ENCODE measurements at places on chromosomes 4 and X.

DNA sequence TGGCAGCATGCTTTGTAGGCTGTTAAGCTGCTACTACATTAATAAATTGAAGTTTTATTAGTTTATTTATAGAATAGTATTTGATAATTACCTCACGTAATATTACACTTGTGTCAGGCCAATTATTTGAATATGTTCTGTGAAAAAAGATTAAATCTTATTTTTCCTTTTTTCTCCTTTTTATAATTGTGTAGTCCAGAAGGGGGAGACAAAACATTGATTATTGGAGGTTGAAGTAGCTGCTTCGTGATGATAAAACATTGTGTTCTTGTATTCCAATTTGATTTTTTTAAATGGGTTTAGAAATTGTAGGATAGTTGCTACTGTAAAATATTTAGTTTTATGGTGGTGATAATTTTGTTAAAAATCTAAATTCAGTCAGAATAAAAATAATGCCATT is 85.7 kb downstream of the DIAPH2 start:
- no peak for DNase-seq

DNA sequence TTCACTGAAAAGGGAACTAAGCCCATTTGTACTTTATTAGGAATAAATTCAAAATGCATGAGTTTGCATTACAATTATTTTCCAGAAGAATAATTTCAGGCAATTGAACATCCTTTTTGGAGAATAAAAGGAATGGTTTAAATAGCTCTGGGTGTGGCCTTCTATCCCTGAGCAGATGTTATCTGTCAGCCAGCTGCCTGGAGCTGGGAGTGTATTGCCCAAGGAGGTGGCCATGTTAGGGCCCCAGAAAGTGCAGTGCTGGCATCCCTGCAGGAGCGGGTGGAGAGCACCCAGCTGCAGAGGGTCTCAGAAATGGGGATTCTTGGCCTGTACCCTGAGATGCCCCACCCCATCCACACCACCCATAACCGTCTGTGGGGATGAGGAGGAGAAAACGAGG is 21.6 kb upstream of the VEGFD start:
- DNase-seq, result no peak

DNA sequence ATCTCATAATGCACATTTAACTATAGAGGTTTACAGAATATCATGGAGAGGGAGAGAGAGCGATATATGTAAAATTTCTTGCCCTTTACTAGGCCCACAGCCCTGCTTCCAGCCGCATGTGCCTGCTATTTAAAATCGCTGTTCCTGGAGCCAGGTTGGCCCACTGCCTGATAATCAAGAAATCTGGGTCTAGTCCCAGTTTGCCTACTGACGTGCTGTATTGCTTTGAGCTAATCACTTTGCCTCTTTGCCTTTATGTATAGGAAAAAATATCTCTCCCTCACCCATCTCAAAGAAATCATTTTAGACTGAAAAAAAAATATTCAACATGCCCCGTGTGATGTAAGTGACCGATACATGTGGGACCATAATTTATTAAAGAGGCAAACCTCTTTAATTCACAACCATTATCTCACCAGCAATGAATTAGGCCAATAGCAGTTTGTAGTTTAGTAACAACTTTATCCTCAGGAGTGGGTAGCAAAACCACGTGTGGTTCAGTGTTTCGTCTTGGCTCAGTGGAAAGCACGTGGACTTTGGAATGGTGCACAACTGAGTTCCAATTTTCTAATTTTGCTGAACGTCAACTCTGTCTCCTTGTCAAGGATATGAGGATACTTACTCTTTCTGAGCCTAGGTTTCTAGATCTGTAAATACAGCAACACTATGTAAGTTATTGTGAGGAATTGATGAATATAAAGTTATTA is 62.6 kb downstream of the GRXCR1 start:
- no peak for DNase-seq

DNA sequence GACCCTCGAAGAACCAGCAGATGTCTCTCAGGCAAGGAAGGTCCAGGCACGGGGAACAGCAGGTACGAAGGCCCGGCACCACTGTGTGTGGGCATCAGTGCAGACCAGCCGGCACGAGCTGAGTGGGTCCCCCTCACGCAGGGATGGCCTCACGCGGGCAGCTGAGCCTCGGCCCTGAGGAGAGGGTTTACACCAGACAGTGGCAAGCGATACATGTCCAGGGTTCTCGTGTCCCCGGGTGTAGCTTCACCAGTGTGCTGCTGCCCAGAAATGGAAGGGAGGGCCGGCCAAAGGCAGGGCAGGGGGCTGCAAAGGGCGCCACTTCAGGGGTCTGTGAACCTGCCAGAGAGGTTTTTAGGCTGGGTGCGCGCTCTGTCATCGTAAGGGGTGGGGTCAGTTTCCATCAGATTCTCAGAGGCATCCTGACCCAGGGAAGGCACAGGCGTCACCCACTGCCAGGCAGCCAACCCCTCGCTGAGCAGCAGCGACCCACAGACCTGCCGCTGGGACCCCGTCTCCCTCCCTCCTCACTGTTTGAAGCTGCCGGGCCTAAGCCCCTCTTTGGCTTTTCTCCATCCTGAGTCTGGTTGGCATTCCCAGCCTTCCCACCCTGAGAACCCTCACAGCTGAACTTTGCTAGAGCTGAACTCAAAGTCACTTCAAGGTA is 107.0 kb downstream of the CPZ start:
- peak; percentile 50 for DNase-seq

DNA sequence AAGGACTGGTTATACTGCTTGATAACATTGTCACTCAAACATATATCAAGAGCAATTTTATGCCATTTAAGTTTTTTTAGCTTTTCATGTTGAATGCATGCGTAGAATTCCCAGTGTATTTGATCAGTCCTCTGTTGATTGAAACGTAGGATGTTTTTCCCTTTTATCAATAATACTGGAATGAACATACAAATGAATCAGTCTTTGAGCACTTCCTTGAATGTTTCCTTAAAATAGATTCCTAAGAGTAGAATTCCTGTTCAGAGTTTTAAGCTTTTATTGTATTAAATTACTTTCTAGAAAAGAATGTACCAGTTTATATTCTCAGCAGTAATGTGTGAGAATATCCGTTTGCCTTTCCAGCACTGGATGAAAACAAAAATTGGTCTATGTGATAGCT is 37.8 kb downstream of the ADD1 start:
- DNase-seq, result no peak

DNA sequence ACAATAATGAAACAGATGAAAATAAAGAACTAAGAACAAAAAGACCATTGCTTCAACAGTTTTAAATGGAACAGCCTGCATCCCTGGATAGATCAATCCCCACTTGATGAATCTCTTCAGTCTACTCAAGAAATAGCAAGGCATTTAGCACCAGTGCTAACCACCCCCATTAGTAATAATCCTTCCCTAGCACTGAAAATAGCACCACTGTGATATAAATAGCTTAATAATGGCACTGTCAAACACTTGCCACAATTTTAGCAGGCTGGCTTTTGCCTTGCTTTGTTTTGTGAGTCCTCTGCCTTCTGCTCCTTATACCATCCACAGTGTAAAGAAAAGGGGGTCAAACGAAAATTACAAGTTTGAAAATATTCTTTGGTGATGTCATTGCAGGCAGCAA is 17.4 kb downstream of the DCX start:
- no peak for DNase-seq

DNA sequence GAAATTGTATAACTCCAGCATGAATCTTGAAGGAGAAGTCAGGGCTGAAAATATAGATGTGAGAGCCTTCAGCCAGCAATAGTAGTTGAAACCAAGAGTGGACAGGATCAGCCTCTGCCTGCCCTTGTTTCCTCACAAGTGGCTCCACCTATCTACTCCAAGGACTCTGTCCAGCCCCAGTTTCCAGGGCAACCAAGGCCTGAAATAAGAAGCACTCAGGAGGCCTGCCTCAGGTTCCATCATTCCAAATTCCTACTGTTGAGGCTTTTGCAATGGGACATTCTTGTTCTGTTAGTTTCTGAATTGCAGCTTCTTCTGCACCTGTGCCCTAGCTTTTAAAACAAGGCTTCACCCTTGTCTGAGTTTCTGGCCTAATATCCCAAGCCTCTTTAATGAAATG is 41.6 kb downstream of the TRPC5OS start:
- DNase-seq, result no peak

DNA sequence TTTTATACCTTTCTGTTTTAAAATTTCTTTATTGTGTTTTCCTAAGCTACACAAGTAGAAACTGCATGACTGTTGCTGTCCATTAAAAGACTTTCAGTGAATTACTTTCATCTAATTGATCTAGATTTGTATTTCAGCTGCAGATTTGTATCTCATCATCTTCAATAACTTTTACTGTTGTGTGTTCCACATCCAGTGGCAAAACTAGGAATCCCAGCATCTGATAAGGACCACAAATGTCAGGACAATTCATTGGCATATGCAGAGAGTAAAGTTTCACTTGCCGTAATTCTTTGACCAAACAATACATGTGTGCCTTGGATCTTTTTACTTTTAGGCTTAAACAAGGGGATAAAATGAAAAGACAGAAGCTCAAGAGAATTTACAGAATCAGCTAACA is 112.6 kb downstream of the FBXO8 start:
- DNase-seq, result no peak

DNA sequence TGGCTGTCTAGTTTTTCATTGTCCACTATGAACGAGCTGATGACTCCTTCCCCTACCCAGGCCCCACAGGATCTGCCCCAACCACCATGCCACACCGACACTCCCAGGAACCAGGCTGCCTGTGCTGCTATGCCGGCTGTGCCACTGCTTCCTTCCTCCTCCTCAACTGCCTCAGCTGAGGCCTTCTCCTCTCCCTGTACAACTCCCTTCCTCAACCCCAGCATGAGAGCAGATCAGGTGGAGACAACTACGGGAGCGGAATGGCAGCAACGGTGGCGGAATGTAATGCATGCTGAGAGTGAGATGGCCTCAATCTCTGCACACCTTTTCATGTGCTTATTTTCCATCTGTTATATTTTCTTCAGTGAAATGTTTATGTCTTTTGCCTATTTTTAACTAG is 76.3 kb upstream of the ASB12 start:
- DNase-seq, result no peak

- no peak for DNase-seq
Observed at GRCh38 chr4:37980246-37980645, 20.0 kb downstream of the PTTG2 start.

DNA sequence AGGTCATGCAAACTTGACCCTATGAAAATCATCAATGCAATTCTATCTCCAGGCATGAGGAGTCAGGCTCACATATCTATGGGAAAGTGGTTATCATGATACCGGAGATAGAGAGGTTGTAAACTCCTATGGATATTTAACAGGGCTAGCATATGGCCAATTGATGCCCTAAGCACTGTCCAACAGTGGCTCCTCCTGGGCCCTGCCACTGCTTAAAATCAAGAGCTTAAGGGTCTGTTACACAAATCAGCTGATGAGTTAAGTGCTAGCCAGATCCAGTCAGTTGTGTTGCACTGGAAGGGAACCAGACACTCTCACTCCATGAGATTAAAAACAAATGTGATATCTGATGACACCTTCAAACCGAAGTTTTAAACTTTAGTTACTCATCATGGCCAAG is 337.6 kb downstream of the STIM2 start:
- DNase-seq, result no peak

GRCh38 chr4:45186249-45186648 is 459.9 kb upstream of the GNPDA2 start:
- no peak for DNase-seq

DNA sequence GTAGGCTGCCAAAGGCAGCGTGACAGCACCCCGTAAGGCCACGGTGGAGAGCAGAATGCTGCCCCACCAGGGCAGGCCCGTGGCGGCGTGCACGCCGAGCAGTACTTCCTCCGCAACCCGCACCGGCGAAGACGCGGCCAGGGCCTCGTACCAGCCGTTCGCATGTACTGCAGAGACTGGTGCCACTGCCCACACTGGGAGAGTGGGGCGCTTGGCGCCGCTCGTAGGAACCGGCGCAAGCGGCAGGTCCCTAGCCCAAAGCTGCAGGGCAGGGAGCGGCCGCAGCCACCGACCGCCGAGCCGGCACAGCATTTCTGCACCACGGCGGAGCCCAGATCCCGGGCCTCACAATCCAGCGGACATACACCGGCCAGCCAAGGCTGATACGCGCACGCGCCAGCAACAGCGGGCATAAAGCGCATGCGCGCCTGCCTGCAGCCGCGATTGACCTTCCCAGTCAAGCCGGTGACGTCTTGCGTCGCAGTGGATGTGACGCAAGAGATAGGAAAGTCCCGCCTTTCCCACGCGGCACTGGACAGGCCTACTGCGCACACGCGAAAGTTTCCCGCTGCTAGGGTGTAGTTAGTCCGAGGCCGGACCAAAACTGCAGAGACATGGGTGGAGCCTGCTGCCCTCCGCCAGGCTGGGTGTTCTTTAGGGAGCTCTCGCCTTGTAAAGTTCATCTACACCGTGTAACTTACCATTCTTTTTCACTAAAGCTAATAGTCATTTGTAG is at the start of gene COX18:
COX18 (minus strand) TSS at position 379 of the 736 bp plus-strand sequence; CDS start at position 312, 67 bp downstream.
- peak; percentile 98 for DNase-seq

DNA sequence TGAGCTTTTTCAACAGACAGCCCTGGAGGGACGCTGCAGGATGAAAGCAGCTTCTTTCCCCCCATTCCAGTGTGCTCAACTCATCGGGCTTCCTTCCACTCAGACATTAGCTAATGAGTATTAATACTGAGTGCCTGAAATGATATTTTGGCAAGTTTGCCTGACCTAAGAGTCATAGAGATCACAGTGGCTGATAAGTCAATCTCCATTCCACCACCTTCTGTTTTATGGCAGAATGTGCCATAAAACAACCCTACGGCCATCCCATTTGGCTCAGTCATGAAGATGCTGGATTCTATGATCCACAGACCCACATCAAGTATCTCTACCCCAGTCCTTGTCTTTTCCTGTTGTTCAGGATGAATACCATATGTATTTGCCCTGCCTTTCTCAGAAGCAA is 48.3 kb upstream of the MAB21L2 start:
- no peak for DNase-seq

DNA sequence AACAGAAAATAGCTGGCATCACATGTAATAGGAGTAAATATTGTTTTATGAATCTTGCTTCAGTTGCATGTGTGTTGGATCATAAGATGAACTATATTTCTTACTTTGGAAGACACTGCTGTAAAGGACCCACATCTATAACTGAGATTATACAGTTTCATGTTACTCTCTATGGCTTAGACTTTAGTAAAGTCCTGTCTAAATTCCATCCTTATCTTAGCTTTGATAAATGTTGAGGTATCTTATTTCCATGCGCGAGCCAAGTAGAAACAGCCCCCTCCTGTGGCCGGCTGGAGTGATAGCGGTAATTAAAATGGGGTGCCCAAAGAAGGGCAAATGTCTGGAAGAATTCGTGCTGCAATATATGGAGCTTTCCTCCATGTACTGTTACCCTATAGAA is 43.0 kb downstream of the CCDC158 start:
- no peak for DNase-seq

- DNase-seq, result no peak
Observed at GRCh38 chr4:48641401-48641800, 138.7 kb downstream of the FRYL start.

- DNase-seq, result no peak
Observed at GRCh38 chr4:138222046-138222445, 20.1 kb downstream of the SLC7A11 start.

- DNase-seq, result no peak
Observed at GRCh38 chrX:53284684-53285447, 3.5 kb upstream of the IQSEC2 start.

GRCh38 chr4:166981847-166982246 is 252.4 kb downstream of the SPOCK3 start:
- DNase-seq, result no peak

All from left forelimb (tissue), 1 donor.